ENCODE measurements at places on chromosomes 1 and 21.

- DNase-seq, result peak; percentile 86
Observed at GRCh38 chr1:208235982-208236761, 8.0 kb downstream of the PLXNA2 start.

DNA sequence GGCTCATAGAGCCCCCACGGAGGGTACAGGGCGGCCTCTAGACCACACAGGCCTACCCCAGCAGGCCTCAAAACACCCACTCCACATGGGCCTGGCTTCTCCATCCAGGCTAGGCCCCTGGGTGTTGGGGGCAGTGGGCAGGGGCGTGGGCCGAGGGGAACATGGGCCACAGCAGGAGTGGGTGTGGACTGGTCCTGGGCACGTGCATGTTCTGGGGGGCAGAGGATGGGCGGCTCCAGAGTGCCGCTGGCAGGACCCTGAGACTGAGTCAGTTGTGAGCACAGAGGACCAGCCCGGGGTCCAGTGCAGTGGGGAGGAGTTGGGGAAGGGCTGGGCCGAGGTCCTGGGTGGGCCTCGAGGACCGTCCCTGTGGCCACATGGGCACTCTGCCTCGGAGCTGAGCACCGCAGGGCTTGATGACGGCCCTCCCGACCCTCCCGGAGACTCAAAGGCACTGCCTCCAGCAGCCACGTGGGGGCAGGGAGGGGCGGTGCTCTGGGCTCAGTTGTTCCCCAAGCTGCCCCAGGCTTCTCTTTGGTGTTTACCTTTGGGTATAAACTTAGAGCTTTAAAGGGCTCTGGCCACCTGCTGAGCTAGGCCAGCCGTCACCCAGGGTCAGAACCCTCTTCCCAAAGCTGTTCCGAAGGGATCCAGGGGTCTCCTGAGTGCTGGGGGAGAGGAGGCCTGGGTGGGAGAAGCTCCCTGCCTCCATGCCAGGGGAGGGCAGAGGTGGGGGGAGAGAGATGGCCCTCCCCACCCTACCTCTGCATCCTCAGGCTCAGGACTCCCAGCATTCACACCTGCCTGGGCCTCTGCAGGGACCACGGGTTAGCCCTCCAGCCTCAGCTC is 79.9 kb downstream of the MORN1 start:
- peak; percentile 62 for DNase-seq

DNA sequence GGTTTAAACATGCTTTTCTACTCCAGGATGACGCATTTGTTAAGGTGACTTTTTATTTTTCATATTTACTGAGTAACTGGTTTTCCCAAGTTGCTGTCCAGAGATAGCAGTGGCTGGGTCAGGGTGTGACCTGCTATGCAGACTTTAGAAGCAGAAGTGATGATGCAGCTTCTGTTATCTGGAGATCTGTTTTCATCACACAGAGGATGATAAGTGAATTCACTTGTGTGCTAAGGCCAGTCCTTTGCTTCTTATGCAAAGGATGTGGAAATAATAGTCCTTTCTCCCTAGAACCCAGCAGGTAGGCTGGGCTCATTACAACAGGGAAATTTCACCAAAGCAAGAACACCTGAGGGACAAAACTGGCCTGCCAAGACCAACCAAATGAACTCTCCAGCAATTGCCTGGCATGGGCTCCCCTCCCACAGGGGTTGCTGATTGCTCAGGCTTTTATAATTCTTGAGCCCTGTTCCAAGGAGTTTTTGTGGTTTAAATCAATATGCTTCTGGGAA is 97.8 kb upstream of the LPGAT1 start:
- no peak for DNase-seq

DNA sequence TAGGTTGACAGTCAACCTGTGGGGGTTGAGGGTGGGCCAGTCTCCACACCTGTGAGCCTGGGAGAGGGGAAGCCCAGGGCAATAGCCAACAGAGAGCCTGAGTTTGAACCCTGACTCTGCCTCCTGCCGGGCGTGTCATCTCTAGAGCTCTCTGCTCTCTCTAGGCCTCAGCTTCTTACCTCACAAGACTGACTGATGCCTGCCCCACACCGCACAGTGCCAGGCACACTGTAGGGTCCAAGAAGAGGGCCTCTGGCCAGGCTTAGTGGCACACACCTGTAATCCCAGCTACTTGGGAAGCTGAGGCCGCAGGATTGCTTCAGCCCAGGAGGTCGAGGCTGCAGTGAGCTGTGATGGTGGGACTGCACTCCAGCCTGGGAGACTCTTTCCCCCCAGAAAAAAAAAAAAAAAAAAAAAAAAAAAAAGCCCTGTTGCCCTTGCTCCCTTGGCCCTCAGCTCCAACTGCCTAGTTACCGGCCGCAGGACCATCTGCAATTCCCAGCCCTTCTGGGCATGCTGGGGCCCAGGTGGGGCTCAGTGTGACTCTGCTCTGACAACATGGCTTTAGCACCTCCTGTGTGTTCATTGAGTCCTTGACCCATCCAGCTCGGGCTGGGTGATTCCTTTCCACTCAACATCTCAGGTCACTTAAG is 25.1 kb downstream of the GRHL3 start:
- DNase-seq, result no peak

DNA sequence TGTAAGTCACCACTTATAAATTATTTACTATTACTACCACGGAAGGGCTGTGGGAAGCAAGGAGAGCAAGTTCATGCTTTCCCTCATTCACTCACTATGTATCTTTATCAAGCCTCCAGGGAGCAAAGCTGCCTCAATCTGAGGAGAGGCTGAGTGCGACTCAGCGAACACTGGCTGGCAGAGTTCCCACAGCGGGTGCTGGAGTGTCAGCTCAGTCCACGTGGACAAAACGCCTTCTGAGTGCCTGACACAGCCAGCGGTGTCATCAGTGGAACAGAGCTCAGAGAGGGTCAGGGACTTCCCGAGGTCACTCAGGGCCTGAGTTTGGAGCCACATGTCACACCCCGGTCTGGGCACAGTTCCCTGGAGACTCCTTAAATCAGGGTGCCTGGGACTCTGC is 16.9 kb downstream of the MATN1 start:
- no peak for DNase-seq

DNA sequence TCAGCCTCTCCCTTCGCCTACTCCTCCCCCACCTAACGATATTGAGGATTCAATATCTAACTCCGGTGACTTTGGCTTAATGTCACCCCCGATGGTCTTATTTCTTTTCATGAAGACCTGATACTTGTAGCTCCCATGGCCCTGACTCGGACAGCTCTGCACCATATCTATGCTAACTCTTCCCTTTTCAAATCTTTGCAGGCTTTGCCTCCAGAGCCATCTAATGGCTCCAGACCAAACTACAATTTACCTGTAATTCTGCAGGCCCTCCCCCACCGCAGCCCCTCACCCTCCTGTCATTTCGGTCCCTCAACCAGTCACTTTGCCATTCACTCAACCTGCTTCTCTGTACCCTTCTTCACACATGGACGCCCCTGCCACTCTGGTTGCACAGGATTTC is 7.9 kb upstream of the GSTM5 start:
- DNase-seq, result no peak

GRCh38 chr21:45641480-45642035 is 2.0 kb upstream of the PCBP3 start:
- no peak for DNase-seq

GRCh38 chr1:246350745-246351144 is 156.3 kb downstream of the SMYD3 start:
- no peak for DNase-seq

- DNase-seq, result no peak
Observed at GRCh38 chr1:10541286-10541685, 66.5 kb downstream of the PEX14 start.

- no peak for DNase-seq
Observed at GRCh38 chr1:39268906-39269305, 64.4 kb downstream of the MACF1 start.

DNA sequence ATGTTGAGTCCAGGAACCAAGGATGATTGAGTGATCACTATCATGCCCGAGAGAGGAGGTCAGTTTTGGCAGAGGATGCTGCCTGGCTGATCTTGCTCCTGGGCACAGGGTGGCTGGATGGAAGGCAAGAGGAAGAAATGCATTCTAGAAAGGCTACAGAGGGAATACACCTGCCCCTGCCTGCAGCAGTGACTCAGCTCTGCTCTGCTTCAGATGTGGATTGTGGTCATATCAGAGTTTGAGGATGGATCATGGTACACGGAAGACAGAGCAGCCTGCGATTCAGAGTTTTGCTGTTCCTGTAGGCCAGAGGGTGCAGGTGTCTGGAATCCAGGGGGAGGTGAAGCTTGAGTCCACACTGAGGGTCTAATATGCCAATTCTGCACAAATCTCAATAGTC is 37.2 kb downstream of the PCP4 start:
- no peak for DNase-seq

DNA sequence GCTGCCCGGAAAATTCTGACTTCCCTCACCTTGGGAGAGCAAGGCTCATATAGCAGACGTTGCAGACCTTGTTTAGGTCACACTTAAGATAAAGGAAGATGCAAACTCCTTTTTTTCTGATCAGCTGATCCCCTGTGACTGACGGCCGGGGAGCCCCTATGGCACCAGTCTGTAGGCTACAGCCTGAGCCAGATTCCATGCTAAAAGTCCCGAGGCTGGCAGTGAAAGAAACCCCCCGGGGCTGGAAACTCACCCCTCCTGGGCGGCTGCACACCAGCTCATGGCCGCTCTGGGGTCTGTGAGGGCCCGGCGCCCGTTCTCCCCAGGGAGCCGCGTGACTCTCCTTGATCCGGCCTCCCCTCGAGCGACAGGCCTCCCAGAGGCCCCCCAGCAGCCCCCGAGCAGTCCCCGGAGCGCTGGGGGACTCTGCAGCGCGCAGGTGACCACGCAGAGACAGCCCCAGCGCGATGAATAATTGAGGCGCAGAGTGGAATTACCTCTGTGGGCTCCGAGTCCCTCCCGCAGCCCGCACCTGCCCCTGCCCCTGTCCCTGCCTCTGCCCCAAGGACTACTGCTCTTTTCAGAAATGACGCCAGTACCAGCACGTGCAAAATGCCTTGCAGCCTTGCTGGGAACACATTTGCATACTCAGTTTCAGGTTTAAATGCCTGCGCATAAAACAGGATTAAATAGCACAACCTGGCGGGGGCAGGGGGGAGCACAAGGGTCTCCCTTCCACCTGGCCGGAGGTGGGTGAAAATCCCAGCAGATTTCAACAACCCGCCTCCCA is 62.6 kb upstream of the CLDN14 start:
- DNase-seq, result no peak

GRCh38 chr21:25953659-25954058 is 216.9 kb downstream of the APP start:
- DNase-seq, result no peak

DNA sequence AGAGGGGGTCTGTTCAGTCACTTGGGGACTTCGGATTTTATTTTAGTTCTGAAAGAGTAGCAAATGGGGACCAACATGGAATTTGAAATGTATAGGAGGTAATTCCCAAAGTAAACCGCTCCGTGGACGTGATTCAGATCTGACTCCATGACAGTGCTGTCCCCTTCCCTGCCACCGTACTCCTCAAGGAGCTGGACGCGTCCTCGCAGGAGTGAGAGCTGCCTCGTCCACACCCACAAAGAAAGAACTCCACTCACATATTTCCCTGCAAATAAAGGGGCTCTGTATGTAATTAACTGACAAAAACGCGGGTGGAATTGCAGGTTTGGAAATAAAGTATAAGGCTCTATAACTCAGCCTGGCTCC is 183.6 kb downstream of the ETS2 start:
- DNase-seq, result no peak

- DNase-seq, result no peak
Observed at GRCh38 chr1:232577772-232578171, 52.2 kb downstream of the SIPA1L2 start.

DNA sequence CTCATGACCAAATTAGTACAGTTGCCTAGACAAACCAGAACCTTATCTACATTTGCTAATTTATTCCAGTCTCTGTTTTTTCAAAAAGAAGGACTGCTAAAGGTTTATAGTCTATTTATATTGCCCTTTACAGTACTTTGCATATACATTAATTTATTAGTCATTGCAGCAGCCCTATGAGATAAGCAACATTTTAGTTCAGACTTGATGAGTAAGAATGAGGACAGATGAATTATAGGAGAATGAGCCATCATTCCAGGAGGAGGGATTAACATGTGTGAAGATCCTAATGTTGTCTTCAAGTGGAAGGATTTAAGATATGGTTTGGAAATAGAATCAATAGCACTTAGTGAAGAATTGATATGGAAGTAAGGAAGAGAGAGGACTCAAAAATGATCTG is 152.4 kb downstream of the KCTD3 start:
- DNase-seq, result no peak

GRCh38 chr1:65108025-65108642 is 39.9 kb upstream of the AK4 start:
- peak; percentile 72 for DNase-seq

DNA sequence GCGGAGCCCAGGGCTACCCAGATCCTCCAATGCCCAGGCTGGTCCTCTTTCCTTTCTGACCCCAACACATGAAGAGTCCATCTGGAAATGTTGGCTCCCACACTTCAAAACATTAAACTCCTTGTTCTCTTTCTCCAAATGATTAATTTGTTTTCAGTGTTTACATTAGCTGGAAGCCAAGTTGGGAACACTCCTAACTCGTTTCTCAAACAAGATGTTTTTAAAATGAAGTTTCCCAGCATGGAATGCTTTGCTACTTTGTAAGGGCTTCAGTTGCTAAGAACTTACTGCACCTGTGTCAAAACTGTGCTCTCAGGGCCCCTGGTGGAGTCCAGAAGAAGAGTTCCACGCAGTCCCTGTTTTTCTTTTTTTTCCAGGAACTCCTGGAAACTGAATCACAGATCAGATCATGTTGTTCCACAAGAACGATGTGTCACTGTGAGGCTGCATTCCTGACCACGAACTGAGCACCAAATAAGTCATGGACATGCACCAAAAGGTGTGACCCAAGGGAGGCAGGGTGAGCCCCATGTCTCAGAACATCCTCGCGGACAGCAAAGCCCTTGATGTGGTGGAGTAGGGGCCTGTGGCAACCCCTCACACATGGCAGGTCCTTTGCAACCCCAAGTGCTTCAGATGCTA is 257.3 kb downstream of the KCNJ6 start:
- DNase-seq, result no peak

- no peak for DNase-seq
Observed at GRCh38 chr1:91736715-91737615, 149.0 kb downstream of the TGFBR3 start.

GRCh38 chr1:219553934-219554502 is 58.9 kb downstream of the ZC3H11B start:
- no peak for DNase-seq

DNA sequence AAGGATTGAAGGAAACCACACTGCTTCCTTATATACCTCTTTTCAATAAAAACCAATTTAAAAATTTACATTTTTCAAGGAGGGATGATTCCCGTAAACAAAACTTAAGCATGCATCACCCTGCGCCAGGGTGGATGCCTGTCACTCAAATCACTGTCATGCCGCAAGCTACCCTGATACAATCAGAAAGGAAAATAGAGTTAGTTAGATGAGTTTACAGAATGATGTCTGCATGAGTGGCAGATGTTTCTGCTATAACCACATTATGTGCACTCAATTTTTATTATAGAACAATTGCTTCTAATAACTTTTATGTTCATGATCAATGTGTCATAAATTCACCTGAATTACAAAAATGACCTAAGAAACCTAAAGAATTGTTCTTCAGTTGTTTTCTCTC is 123.4 kb upstream of the ADGRL4 start:
- no peak for DNase-seq

DNA sequence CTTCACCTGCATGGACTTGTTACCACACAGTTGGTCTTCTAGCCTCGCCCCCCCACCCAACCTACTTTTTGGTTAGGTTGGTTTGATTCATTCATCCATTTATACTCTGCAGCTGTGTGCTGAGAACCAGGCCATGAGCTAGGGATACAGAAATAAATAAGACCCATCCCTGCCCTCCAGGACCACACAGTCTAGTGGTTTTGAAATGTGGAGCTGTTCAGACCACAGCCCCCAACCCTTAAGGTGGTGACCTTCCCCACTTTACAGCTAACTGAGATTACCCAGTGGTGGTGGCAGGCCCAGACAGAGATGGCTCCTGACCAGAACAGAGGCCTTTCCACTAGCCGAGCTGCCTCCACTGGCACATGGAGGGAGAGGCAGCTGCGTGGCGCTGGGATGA is 37.0 kb downstream of the LRRN2 start:
- DNase-seq, result no peak

Data from HT-29 (cell line).